ENCODE measurements at places on chromosomes 16 and 17.

- peak; percentile 95 for DNase-seq
These were observed at the start of gene MRPS34 for GRCh38 chr16:1772908-1773702. TSS of gene MRPS34 (minus strand) at chr16:1773134. CDS start at chr16:1773119, 15 bp downstream.

DNA sequence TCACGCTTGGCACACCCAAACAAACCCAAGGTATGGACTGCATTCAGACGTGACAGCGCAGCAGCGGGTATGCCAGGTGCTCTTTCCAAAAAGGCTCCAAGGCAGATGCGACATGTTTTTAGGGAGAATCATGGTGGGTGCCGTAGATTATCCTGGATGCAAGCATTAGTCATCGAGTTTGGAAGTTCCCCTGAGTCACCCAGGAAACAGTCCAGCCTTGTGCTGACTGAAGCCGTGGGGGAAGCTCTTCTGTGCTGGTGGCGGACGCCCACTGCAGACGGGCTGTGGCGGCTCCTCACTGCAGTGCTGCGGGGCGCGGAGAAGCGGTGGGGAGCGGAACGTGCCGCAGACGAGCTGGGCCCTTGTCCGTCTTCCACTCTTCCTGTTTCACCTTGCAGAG is 13.9 kb downstream of the JPT2 start:
- no peak for DNase-seq

DNA sequence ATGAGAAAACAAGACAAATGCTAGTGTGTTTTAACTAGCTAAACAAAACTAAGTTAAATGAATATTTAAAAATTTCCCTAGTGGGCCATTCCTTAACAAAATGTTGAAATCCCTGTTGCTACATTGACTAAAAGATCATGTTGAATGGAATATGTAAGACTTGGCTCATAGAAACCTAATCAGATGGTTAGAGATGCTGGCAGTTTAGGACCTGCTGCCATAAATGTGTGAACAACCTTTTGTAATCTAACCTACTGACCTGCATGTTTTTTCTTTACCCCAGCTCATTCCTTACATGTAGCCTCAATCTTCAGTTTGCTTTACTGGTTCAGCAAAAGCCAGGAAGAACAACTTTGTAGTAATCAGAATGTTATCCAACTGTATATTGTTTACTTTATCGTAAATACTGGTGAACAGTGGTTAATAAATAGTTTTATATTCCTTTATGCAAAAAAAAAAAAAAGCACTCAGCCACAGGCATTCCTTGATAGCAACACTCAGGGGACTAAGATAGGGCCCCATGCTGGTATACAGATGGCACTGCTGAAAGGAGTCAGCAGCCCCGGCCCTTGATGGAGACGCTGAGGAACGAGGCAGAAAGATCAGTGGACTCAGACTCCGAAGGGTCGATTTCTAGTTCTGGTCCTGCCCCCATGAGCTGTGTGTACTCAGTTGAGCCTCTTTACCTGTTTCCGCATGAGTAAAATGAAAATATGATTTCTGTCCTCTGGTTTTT is 78.2 kb downstream of the MARF1 start:
- no peak for DNase-seq

GRCh38 chr17:36008998-36009665 is 7.8 kb upstream of the CCL15 start:
- DNase-seq = peak; percentile 29

DNA sequence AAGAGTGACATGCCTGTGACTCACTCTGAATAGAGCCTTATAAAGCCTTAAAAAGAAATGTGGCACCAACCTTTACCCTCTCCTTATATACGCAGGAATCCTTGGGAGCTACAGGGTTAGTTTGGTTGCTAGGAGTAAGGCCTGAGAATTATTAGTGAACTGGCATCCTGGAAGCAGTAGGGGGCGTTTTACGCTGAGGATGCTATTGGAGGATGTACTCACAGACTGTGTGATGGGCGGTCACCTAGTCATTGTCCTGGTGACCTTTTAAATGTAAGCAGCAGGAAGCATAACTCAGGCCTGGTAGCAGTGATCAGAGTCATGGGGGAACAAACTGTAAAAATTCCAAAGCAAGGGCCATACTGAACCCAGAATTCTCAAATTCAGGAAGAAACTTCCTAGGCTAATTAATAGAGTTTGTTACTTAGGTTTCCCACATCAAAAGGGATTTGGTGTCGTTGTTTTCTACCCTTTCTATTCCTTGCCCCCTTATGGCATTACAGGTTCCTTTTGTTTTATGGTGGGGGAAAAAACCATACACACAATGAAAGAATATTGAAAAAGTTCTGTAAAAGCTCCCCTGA is 153.8 kb downstream of the SNX11 start:
- no peak for DNase-seq

DNA sequence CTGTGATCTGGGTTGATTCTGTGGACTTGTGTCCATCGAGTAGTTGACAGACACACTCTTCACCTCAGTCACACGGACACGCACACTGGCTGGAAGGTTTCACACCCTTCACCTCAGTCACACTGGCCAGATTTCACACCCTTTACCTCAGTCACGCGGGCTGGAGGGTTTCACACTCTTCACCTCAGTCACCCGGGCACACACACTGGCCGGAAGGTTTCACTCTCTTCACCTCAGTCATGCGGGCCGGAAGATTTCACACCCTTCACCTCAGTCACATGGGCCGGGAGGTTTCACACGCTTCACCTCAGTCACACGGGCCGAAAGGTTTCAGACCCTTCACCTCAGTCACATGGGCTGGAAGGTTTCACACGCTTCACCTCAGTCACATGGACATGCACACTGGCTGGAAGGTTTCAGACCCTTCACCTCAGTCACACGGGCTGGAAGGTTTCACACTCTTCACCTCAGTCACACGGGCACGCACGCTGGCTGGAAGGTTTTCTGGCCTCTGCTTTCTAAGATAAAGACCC is 96.2 kb downstream of the PGS1 start:
- no peak for DNase-seq

DNA sequence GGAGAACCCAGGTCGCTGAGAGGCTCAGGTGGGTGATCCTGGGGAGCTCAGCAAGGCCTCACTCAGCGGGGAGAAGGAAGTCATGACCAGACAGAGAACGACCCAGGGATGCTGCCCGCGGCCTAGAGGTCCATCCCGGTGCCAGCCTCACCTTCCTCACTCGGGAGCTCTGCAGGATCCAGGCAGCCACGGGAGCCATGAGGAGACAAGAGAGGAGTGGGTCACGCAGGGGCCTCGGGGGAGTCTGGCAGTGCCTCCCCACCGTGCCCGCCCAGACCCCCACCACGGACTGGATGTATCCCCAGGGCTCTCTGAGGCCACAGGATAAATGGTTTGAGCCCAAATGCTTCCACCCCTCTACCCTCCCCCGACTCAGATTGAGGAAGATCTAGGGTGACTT is 10.7 kb downstream of the ATP2A3 start:
- no peak for DNase-seq

DNA sequence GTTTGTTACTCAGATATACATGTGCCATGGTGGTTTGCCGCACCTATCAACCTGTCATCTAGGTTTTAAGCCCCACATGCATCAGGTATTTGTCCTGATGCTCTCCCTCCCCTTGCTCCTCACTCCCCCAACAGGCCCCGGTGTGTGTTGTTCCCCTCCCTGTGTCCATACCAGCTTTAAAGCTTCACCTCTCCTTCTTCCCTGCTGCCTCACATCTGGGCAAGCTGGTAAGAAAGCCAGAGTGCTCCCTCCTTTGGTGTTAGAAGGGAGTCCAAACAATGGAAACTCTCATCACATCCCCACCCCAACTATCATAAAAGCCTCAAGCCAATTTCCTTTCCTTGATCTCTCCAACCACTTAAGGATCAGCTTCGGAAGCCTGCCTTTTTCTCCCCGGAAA is 1115.6 kb upstream of the GOT2 start:
- no peak for DNase-seq

DNA sequence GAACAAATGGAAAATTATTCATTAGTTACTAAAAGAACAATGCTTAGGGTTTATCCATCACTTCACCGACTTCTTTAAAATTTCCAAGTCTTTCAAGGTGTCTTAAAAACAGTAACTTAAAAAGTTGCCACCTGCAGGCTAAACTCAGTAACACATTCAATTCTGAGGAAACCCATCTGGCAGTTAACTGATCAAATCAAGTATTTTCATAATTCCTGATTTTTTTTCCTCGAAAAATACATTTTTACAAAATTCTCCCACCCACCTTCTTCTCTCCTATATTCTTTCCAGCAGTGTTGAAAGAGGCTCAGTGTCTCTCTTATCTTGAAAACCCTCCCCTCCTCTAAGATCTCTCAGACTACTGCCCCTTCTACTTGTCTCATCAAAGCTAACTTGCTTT is 29.9 kb downstream of the PARN start:
- DNase-seq = no peak

DNA sequence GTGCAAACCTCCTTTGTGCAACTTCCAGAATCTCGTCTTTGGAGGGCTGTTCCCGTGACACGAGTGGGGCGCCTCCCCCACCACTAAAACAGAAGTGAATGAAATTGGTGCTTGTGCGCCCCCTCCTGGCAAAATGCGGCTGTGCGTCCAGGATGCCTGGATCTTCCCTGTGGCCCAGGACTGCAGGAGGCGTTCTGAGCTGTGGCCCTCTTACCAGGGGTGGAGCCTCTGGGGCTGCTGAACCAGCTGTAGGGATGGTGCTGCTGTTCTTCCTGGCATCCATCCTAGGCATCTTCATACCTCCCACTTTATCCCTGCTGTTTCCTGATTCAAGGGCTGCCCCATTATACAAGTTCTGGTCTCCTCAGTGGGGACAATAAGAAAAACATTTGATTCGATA is 18.5 kb upstream of the NAGLU start:
- DNase-seq = peak; percentile 90

DNA sequence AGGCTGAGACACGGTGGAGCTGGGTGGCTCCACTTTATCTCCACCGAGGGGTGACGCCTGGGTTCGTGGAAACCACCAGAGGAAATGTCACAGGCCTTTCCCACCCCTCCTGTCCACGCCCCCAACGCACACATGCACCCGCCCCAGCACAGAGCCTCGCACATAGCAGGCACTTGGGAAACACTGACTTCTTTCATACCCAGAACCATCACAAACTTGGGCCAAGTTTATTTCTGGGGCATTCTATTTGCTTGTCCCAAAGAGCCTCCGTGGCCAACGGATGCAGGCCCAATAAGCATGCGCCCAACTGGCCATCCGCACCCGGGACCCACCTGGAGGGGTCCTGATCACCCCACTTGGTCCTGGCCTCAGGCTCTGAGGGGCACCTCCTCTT is 3.3 kb downstream of the BCAR1 start:
- DNase-seq = no peak

DNA sequence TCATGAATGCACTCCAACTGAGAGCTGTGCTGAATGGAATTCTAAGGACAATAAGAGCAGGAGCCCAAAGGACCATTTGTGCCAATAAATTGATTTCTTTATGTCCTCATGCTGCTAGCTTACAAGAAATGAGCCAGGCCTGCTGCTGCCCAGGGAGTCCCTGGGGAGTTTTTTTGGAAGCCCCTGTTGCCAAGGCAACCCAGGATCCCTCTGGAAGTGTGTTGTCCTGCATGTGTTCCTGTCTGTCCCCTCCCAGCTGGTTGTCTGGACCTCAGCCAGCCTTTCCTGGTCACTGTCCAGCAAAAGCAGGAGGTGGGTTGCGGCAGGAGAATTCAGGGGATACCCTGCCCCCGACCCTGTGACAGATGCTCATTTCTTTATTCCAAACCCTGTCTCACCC is 51.0 kb upstream of the GPRC5B start:
- no peak for DNase-seq

GRCh38 chr17:55237268-55237667 is 27.5 kb upstream of the HLF start:
- no peak for DNase-seq

DNA sequence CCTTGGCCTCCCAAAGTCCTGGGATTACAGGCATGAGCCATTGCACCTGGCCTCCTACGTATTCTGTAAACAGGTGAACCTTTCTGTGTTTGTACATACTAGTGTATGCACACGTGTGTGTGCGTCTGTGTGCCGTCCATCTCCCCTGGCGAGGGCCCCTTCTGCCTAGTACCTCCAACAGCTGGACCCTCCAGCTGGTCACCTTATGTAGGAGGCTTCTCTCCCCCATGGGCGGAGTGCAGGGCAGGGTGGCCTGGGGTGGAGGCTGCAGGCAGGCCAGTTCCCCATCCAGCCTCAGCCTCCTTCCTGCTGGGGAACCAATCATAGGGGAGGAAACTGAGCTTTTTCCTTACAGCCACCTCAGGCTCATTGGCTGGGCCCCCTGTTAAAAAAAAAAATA is 24.4 kb upstream of the DOC2B start:
- no peak for DNase-seq

DNA sequence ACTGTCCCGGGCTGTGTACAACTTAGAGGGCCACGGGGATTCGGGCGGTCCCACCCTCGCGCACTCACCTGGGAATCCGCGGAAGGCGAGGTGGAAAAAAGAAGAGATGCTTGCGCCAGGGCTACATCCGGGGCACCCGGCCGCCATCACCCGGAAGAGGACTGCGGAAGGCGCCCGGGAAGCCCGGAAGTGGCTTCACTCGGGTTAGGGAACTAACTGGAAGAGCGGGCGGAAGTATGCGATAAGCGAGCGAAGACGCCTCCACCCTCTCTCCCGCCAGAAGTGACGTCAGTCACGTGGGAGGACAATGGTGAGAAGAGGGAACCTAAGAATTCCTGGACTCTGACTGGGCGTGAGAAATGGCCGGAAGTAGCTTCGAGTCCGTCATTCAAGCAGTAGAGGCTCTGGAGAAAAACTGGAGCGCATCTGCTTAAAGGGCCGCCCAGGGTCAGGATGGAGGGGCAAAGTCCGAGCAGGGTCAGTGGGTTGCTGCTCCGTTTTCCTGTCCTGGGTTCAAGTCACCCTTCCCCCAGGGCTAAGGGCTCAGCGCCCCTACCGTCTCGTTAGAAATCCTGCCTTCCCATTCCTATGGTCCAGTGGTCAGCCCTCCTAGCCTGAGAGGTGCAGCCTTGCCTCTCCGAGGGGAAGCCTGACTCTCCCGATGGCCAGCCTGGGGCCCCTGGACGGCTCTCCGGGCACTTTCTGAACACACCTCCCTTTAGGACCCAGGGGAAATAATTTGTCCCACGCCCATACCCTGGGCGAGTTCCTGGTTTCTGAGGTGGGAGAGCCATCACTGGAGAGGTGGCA is at the start of gene CD2BP2:
TSS of gene CD2BP2 (minus strand) at position 165 of the 810 bp plus-strand sequence. CDS start 627 bp downstream, outside the sequence.
- DNase-seq = peak; percentile 97

- no peak for DNase-seq
These were observed 4.4 kb downstream of the RNF166 start for GRCh38 chr16:88701581-88702370.

DNA sequence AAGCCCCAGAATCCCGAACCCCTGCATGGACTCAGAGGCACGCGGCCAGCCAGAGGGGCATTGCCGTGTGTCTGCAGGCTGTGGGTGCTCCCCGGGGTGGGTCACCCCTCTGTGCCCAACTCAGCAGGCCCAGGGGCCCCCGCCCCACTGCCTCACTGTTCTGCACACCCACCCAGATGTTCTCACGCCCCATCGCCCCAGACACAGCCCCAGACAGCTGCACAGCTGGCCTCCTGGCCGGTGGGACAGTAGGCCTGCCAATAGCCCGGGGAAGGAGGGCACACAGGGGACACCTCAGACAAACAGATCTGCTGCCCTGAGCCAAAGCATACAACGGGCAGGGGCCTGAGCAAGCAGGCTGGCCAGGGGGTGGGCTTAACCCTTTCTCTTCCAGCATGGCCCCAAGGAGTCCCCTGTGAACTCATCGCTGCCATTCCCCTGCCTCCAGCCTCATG is 27.6 kb upstream of the NXPH3 start:
- no peak for DNase-seq

Measured in upper lobe of left lung (tissue), 6 donors.